Activated B cell treated with CpG ODN at 0.5 μM for 24 hours (primary cell): ENCODE measurements at places on chromosomes 16 and 17. TPM values are rescaled to one million over a fixed set of nuclear protein-coding genes. Genes with fewer than 3 reads are reported as not detected.
A peak's percentile ranks its signal among the peaks of the same experiment; 100 is the strongest.

- no peak overlapping the region for H3K27ac ChIP-seq
- DNase-seq = no peak
- H3K27me3 ChIP-seq = no peaks in the 10 kb centered on the region
- peaks cover 4% of the 10 kb centered on the region for H3K4me1 ChIP-seq
- no peaks in the 10 kb centered on the region for H3K36me3 ChIP-seq
These were observed 8.0 kb upstream of the C16orf96 start for GRCh38 chr16:4548124-4548523.

DNA sequence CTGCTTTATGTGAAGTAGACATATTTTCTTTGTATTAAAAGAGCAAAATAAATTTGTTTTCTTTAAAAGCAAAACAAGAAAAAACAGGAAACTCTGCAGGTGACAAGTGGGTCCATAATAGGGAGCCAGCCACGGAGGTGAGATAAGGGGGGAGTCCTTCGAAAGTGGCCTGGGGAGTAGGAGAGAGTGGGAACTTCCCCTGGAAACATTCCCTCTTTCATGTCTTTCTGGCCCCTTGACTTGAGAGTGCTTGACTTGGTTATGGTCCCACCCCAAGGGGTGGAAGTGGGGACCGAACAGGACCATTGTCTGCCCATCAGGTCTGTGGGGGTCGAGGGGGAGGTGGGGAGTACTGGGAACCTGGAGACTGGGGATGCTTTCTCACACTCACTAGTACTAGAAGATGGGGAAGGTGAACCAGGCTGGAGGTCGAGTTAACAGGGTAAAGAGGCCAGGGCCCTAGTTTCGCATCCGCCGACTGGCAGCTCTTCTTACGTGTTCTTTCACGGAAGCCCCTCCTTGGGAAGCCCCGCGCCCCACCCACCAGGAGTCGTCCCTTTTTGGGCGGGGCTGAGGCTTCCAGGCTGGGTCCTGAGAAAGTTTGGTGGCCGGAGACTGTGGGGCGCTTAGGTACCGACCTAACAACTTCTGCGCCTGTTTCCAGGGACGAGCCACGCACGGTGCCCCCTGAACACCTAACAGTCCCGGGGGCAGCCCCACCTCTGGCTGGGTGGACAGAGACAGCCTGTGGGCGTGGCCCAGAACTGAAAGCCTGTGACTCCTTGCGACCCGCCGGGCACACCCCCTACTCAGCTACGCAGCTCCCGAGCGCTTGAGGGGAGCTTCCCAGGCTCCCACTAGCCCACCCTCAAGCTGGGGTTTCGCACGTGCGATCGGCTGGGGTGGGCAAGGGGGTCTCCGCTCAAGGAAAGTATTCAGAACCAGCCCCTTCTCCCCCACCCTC, 790 bp downstream of the TRADD start:
- H3K27ac ChIP-seq = peak overlapping the region; percentile 94
- H3K4me1 ChIP-seq = peaks cover 58% of the 10 kb centered on the region
- H3K4me3 ChIP-seq = peak overlapping the region; percentile 94
- peaks cover 13% of the 10 kb centered on the region for H3K27me3 ChIP-seq
- DNase-seq = peak; percentile 78
- peaks cover 3% of the 10 kb centered on the region for H3K36me3 ChIP-seq

DNA sequence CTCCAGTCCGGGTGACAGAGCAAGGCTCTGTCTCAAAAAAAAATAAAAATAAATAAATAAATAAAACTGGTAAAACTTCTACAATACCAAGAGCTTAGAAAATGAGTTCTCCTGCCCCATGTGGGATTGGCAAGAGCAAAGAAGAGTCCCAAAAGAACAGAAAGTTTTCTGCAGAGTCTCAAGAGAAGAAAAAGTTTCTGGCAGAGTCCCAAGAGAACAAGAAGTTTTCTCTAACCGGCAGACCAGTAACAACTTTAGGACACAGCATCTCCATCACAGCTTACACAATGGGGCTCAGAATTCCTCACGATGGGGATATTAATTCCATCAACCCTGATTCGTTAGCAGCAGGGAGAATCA, 1.1 kb downstream of the SLC39A11 start:
- no peak for DNase-seq
- peaks cover 16% of the 10 kb centered on the region for H3K36me3 ChIP-seq
- H3K27me3 ChIP-seq = peaks cover 3% of the 10 kb centered on the region
- H3K4me1 ChIP-seq = peaks cover 25% of the 10 kb centered on the region
- peak overlapping the region; percentile 99 for H3K4me3 ChIP-seq
- peak overlapping the region; percentile 91 for H3K27ac ChIP-seq

GRCh38 chr17:37700881-37701280, 44.0 kb downstream of the HNF1B start:
- H3K36me3 ChIP-seq = peaks cover 16% of the 10 kb centered on the region
- H3K4me3 ChIP-seq = no peak overlapping the region
- peaks cover 3% of the 10 kb centered on the region for H3K27me3 ChIP-seq
- H3K4me1 ChIP-seq = peaks cover 17% of the 10 kb centered on the region
- H3K27ac ChIP-seq = no peak overlapping the region

HOXB1 gene
- not detected in 2 replicates for total RNA-seq

GRCh38 chr17:82019690-82020571, 2.7 kb downstream of the CENPX start:
- H3K4me3 ChIP-seq = no peak overlapping the region
- no peak overlapping the region for H3K27ac ChIP-seq
- DNase-seq = peak; percentile 59
- no peaks in the 10 kb centered on the region for H3K27me3 ChIP-seq

DNA sequence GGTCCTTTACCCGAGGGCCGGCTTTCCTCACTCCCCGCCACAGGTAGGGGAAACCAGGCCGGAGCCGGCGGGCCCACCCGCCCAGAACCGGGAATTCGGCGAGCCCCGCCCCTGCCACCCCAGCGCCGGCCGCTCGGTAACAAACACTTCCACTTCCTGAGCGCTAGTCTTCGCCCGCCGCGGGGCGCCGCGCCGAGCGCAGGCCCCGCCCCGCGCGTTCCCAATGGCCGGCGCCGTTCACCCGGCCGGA, 224 bp upstream of the NHERF1 start:
- H3K27ac ChIP-seq = peak overlapping the region; percentile 72
- H3K36me3 ChIP-seq = peaks cover 9% of the 10 kb centered on the region
- no peak for DNase-seq
- H3K4me3 ChIP-seq = peak overlapping the region; percentile 80
- H3K4me1 ChIP-seq = peaks cover 64% of the 10 kb centered on the region

FBXL16 gene
- total RNA-seq = 0.75 and 0.88 TPM in 2 replicates

- peaks cover 14% of the 10 kb centered on the region for H3K27me3 ChIP-seq
- no peak for DNase-seq
- no peak overlapping the region for H3K27ac ChIP-seq
- no peaks in the 10 kb centered on the region for H3K4me1 ChIP-seq
These were observed 29.6 kb downstream of the GSG1L start for GRCh38 chr16:28033870-28034269.
